ENCODE measurements at places on chromosomes 5 and 9.

DNA sequence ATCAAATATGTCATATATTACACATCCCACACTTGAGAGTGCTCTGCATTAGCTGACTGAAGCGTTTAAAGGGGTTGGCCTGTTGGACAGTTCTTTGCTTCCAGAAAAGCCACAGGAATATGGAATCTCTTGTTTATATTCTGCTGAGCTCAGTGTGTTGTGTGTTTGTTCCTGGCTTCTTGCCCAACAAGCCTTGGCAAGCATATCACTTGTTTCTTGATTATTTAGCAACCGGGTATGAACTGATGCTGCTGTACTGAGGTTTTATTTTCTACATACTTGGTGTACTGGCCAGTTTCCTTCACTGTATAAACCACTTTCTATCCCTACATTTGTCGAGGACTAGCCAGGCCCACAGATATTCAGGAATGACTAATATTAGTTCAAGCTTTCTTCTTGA is 378.9 kb downstream of the KCTD16 start:
- no peak for DNase-seq

DNA sequence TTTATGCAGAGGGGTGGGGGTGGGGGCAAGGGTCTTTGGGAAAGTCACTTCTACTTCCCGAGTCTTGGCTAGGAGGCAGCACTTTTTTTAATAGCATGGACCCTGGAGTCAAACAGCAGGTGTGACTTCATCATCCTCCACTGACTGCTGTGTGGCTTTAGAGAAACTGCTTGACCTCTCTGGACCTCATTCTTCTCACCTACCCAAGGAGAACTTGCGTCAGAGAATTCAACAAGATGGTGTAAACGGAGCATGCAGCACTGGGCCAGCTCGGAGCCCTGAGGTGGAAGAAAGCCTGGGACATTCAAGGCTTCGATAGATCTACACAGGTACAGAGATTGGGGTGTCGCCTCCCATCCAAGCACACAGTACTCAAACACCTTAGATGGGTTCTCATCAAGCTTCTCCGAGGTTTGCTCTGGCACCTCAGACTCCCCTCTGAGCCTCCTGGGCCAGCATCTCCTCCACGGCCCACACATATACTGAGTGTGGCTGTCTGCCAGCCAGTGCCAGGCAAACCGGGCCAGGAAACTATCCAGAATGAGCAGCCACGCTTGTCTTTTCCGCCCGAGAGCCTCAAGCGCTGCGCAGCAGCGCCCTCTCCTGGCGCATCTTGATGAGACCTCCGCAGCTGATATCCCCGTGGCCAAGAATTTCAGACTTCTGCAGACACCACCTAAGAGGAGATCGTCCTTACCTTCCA is 4.6 kb upstream of the SLC25A48 start:
- peak; percentile 71 for DNase-seq

GRCh38 chr9:90851444-90851843 is 49.8 kb downstream of the SYK start:
- peak; percentile 13 for DNase-seq

GRCh38 chr5:93578813-93579691 is 2.0 kb downstream of the NR2F1-AS1 start:
- no peak for DNase-seq

- DNase-seq: no peak
Observed at GRCh38 chr5:22431840-22432239, 421.3 kb downstream of the CDH12 start.

GRCh38 chr9:126147186-126147935 is 179.3 kb upstream of the MVB12B start:
- no peak for DNase-seq

GRCh38 chr9:7549249-7549648 is 250.3 kb downstream of the DMAC1 start:
- peak; percentile 92 for DNase-seq

DNA sequence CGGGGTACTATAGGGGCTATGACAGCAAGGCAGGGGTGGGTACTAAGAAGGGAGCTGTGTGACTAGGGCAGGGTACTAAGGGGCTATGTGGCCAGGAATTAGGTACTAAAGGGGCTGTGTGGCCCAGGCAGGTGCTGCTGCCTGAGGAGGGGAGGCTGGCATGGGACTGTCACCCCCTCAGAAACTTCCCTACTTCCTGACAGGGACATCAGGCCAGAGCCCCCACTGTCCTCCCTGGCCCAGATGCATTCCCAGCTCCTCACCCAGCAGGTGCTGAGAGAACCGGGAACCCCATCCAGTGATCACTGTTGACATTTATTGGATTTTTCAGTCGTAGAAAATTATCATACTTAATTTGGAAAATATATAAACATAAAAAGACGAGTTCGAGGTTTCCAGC is 26.6 kb downstream of the IRX2 start:
- no peak for DNase-seq

GRCh38 chr5:118921866-118922265 is 66.5 kb downstream of the DTWD2 start:
- DNase-seq: no peak

DNA sequence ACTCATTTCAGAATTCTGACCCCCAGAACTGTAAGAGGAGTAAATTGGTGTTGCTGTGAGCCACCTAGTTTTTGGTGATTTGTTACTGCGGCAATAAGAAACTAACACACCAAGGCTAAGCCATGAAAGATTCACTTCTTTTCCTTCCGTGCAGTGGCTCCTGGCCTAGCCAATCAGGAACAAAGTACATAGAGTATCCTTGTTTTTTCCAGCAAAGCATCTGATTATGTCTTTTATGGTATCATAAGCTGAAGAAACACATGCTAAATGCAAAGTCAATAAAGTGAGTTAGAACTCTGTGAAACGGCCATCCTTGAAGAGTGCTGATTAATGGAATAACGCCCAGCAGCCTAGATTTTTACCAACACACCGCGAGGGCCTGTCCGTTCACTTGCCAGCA is 11.4 kb downstream of the RNF130 start:
- DNase-seq: no peak

DNA sequence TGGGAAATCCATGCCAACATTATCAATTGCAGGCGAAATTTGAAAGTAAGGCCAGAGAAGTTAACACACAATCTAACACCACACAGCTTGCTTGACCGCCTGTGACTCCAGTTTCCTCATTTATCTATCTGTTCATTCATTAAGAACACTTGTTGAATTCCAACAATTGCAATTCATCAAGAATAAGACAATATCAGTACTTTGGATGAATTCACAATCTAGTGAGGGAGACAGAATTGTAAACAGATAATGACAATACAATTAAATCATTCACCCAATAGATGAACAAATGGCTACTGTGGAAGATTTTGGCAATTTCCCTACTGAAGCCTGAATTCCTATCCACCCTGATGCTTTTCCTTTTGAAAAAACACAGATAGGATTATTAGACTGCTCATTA is 181.6 kb downstream of the TRIM36 start:
- DNase-seq: no peak

- DNase-seq: peak; percentile 72
Observed at GRCh38 chr5:93611976-93612854, 29.2 kb downstream of the NR2F1 start.

DNA sequence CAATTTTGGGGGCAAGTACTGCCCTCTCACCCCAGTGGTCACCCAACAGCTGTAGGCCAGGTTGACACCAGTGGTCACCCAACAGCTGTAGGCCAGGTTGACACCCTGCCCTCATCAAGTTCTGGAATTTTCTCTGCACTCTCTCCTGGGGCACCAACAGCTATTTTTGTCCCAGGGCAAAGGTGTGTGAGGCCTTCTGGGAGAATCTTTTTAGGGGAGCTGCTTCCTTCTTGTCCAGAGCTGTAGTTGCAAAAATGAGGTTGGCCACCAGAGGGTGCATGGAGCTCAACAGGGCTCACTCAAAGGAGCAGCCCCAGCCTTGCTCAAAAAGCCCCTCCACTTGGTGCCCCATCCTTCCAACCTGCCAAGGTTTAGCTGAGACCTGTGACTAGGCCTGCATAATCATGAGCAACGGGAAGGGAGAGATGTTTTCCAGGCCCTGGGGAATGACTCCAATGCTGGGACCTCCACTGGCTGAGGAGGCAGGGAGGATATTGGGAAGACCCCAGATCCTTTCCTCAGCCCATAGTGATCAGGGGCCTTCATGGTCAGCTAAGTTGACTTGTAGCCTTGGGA is 10.6 kb upstream of the P4HA2 start:
- DNase-seq: peak; percentile 78

DNA sequence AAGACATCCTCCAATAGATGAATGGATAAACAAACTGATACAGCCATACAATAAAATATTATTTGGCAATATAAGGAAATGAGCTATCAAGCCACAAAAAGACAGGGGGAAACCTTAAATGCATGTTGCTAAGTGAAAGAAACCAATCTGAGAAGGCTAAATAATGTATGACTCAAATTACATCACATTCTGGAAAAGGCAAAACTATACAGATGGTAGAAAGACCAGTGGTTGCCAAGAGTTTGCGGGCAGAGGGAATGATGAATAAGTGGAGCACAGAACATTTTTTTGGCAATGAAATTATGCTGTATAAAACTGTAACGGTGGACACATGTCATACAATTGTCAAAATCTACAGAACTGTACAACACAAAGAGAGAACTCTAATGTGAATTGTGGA is 63.3 kb downstream of the CSF2 start:
- DNase-seq: no peak

DNA sequence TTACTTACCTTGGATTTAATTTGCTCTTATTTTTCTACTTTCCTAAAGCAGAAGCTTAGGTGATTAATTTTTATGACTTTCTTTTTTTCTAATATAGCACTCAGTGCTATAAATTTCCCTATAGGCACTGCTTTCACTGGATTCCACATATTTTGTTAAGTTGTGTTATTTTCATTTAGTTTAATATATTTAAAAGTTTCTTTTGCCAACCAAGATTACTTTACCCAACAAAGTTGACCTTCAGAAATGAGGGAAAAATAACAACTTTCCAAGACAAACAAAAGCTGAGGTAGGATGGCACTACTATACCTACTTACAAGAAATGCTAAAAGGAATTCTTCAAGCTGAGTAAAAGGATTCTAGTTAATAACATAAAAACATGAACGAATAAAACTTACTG is 8.8 kb upstream of the IFNB1 start:
- no peak for DNase-seq

GRCh38 chr5:135365281-135365680 is 33.8 kb downstream of the MACROH2A1 start:
- no peak for DNase-seq

DNA sequence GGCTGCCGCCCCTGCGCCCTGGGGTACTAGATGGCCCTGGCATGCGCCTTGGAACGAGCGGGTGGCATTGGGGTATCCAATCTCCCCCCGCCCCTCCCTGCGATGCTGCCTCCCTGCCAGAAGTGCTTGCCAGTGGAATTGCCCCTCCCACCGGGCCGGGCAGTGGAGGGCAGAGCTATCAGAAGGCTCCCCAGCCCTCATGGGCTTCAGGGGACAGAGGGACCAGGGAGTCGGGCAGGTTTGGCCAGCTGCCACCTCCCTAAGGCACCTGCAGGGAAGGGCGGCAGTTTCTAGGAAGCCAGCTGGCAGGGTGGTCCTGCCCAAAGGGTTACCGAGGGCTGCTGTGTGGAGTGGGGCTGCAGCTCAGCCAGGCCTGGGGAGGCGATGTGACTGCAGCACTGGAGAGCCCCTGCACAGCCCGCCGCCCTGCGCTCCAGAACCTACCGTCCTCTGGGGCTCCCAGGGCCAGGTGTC is 52.8 kb upstream of the EGFL7 start:
- no peak for DNase-seq

DNA sequence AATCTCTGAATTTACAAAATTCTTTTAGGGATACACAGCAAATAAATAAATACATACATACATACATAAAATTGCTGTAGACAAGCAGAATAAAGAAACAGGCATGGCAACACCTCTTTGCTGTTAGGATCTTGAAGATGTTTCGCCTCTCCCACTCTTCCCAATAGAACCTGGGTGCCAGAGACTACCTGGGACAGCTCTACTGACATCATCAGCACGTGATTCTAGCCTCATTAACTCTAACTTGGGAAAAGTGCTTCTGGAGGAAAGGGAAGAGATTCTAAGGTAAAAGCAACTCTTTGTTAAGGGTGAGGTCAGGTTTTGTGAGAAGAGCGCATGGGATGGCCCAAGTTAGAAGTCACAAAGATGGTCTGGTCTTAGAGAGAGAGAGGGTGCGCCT is 339.1 kb downstream of the RFX3 start:
- DNase-seq: no peak
